ENCODE measurements at places on chromosomes 7 and 10.

- DNase-seq = no peak
These were observed 175.8 kb upstream of the KAT6B start for GRCh38 chr10:74650613-74651012.

GRCh38 chr7:77416621-77417371 lies 647 bp upstream of the GSAP start:
- no peak for DNase-seq

GRCh38 chr7:142856565-142857245 lies 1.8 kb downstream of the EPHB6 start:
- no peak for DNase-seq

DNA sequence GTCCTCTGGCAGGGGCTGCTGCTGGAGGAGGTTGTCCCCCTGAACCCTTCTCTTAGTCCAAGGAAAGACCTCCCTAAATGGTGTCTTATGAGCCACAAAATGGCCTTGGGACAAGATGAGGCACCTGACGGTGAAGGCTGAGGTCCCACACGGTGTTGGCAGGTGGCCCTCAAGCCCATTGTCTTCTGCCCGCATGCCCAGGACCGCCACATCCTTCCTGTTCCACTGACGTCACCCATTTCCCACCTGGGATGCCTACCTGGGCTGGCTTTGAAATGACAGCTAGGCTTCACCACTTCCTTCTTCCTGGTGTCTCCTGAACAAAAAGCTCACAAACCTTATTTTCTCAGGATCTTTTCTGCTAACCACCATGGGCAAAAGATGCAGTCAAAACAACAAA lies 2.1 kb upstream of the DMBT1 start:
- DNase-seq = no peak

DNA sequence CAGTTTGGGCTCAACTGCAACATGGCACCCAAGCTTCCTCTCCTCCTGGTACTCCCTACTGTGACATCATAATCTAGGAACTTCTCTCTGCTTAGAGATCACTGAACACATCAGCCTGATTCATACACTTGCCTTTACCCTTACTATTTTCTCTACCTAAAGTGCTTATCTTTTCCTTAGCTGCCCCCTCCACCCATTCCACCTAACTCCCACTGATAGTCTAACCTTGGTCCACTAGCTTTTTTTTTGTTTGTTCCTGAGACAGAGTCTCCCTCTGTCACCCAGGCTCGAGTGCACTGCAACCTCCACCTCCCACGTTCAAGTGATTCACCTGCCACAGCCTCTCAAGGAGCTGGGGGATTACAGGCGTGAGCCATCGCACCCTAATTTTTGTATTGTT lies 15.9 kb downstream of the CUL2 start:
- no peak for DNase-seq

GRCh38 chr10:43781480-43782361 lies 133.0 kb upstream of the ZNF32 start:
- no peak for DNase-seq

GRCh38 chr10:106224676-106225075 lies 939.8 kb downstream of the SORCS1 start:
- no peak for DNase-seq

DNA sequence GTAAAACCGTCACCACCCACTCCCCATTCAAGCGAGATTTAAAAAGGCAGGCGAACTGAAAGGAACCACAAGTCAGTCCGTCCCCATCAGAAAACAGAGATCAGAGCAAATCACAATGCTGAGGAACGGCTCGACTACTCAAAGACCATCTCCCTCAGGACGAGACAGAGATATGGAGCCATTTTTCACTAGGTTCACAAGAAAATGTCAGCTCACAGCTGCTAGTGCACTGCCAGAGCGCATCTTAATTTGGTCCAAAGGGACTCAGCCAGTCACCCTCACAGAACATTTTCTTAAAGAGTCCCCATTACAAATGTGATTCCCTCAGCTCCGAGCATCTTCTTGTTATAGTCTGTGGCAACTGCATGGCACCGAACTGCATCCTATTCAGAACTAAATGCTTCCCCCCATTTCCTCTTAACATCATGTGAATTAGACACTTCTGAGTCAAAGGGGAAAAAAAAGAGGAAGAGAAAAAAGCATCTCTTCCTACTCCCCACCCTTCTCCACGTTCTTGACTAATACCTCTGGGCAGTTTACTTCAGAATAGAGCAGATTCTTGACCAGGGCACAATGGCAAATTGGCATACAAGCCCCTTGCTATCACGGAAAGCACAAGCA lies 683.9 kb downstream of the MAGI2 start:
- no peak for DNase-seq

DNA sequence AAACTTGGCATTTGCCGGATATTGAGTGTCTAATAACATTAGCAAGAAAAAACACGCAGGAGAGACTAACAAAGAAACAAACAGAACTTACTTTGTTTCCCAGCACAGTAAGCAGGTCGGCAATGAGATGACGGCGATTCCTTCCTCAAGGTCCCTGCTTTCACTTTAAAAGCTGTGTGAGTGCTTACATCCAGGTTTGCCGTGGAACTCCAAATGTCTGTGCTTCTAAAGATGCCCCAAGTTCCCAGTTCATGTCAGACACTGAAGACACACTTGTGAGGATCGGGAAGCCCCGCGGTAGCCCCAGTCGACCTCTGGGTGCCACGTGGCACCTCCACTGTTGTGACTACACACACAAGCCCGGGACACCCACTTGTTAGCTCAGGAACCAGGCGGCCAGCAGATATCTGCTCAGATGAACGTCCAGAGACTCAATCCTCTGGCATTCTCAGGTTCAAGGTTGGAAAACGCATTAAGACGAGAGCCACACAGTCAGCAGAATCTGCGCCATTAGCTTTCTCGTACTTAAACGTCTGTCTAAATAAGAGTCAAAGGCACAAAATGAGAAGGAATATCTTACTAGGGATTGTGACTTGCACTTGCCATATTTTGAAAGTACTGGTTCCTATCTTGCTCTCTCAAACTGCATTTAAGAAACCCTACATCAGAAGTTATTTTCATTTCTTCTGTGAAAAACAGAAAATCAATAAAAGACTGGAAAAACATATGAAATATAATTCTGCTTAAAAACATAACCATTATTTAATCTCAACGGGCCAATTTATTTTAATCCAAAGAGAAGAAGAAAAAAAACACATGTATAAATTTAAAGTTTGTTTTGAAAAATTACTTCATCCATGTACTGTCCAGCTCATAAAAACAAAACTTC lies 207.6 kb upstream of the KLF14 start:
- DNase-seq = no peak

- no peak for DNase-seq
These were observed 20.6 kb downstream of the SRRM3 start for GRCh38 chr7:76222333-76222732.

GRCh38 chr7:46390042-46390441 lies 469.0 kb upstream of the IGFBP3 start:
- no peak for DNase-seq

- no peak for DNase-seq
These were observed 26.4 kb downstream of the PDLIM1 start for GRCh38 chr10:95264227-95265051.

GRCh38 chr10:94012834-94013233 lies 19.1 kb downstream of the PLCE1 start:
- DNase-seq = no peak

GRCh38 chr7:71300603-71301002 lies 168.7 kb downstream of the GALNT17 start:
- no peak for DNase-seq

DNA sequence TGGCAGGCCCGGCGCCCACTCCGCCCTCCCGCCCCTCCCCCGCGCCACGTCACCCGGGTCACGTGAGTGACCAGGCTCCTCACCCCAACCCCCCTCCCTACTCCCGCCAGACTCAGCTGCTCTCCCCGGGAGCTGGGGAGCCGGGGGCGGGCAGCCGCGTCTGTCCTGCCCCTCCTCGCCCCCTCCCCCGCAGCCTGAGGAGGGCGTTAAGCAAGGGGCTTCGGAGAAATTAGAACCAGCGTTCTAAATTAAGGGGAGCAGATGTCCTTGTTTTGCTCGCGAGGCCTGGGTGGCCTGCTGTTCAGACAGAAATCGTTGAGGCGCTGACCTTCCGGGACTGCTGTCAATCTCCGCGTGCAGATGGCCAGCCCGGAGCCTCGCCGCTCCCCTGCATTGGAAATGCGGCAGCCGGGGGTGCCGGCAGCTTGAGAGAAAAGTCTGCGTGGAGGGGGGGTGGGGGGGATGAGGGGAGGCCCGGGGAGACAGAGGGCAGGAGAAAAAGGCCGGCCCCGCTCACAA lies 102.2 kb upstream of the ZNF438 start:
- peak; percentile 89 for DNase-seq

DNA sequence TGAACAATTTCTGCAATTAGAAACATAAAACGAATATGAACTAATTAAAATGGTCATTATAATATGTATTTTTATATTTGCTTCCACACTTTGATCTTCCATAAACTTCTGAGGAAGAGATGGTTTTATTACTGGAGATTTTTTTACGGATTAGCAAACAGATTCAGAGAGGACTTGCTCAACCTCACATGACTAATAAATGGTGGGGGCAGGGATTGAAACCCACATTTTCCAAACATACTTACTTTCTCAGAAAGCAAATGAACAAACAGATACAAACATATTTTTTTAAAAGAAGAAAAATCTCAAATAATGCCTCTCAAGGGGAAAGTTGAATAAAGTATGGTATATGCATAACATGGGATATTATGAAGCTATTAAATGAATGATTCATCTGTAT lies 18.3 kb downstream of the ANKMY2 start:
- DNase-seq = no peak

- DNase-seq = no peak
These were observed 4.2 kb downstream of the KBTBD2 start for GRCh38 chr7:32887395-32887794.

- DNase-seq = no peak
These were observed 9.8 kb downstream of the SAP25 start for GRCh38 chr7:100563809-100564400.

- no peak for DNase-seq
These were observed 119.9 kb downstream of the CCNY start for GRCh38 chr10:35456153-35456720.

- no peak for DNase-seq
These were observed 18.2 kb downstream of the MYOZ1 start for GRCh38 chr10:73623056-73623455.

GRCh38 chr10:3065622-3066021 lies 1.7 kb upstream of the PFKP start:
- DNase-seq = no peak

DNA sequence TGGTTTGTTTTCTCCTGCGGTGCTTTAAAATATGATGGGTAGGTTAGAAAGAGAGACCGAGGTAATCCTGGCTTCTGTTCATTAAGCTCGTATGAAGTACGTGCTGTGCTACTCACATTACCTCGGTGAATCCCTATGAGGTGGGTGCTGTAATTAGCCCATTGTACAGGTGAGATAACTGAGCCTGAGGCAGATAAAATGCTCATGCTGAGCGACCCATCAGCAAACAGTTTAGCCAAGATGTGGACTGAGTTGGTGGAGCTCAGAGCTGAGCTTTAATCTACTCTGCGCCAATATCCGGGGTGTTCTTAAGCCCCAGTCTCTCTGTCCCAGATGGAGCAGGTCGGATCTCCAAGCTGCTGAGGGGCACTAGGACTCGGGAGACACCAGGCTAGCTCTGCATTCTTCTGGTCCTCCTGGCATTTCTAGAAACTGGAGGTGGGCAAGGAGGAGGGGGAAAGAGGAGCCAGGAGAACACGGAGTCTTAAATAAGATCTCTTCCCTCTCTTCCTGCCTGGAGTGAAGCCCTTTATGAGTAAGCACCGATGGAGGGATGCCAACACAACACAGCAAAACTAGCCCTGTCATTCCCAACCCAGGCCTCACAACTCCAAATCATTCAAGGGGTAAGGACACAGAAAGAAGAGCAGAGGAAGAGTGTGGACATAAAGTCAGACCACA lies 458.5 kb downstream of the KCNMA1 start:
- DNase-seq = no peak

DNA sequence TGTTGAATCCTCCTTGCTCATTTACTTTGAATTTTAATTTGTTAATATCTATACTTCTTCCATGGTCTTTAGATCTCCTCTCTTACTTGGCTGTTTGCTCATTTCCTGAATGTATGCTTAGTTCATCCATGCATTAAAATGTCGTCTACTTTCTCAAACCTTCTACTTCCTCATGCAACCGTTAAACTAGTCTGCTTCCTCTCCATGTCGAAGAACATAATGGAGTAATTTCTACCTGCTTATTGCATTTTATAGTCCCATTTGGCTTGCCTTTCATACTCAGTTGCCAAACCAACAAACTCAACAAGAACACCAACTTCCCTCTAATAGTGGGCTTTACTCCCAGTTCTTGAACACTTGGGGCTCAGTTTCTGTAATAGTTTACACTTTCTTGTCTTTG lies 43.8 kb upstream of the SEMA3D start:
- DNase-seq = no peak

DNA sequence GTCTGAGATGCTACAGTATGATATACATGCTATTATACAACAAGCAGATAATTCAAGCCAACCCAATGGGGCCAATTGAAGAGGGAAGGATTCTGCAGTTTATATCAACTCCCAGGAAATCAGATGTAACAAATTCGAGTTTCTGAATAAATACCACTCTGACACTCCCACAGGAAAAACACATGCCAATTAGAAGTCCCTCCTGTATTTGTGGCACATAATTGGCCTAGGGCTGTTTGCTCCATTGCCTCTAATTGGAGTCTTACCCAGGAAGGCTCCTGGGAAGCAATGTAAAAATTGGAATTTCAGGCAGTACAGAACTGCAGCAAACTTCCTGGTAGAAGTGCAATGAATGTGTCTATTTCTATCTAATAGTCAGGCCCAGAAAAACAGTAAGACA lies 4.7 kb downstream of the PPA1 start:
- DNase-seq = no peak

GRCh38 chr7:5494683-5495561 lies 71.3 kb upstream of the TNRC18 start:
- DNase-seq = peak; percentile 74

- peak; percentile 35 for DNase-seq
These were observed 185.6 kb downstream of the ANK3 start for GRCh38 chr10:60203993-60204618.

DNA sequence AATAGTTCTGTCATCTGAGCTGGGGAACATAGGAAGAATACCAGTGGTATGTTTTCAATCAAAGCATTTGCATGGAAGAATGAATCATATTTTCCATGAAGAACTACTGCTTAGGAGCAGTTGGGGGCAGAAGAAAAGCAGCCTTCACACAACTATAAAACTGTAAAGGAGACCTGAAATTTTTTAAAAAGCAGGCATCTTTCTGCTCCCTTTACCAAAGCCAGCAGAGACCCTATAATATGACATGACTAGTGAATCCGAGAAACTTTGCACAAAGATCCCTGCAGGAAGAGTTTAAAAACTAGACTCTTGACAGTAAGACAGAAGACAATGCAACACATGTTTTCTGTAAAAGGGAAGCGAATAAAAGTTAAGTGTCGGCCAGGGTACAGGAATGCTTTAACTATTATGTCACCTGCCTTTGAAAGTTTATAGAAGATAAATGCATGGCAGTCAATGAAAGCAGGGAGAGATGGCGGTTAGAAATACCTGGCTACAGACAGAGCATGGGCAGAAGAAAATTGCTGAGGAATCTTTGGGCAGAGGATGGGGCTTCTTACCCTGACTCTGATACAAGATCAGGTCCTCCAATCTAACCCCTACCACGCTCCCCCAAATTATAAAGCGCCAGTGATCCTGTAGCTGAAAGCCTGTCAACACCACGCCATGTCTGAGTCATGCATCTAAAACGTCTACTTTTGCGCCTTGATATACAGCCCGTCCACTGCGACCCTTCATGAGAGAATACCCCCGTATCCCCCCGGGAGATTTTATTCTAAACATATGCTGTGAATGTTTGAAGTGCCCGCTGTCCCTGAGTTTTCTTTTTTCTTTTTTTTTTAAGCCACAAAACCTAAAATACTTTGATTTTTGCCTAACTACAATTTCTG lies 93.1 kb downstream of the GLI3 start:
- DNase-seq = no peak
